ENCODE measurements at places on chromosomes 16 and 17.
A peak's percentile ranks its signal among the peaks of the same experiment; 100 is the strongest.

DNA sequence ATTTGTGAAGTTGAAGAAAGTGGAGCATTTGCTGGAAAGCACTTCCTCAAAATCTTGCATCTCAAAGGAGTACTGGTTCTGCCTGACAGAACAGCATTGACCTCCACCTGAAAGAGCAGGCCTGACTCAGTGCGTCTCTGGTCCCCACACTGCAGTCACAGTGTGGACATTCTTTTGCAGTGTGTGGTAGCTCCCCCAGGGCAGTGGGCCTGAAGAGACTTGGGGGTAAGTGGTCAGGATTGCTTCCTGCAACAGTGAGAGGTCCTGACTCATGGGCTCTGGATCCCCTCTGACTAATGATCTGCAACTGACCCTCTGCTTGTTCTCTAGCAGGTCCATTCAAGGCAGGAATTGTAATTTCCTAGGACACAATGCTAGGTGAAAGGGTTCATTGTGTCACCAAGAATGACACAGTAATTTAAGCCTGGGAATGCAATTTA, 204.9 kb upstream of the KCNJ16 start:
- no peak for DNase-seq

DNA sequence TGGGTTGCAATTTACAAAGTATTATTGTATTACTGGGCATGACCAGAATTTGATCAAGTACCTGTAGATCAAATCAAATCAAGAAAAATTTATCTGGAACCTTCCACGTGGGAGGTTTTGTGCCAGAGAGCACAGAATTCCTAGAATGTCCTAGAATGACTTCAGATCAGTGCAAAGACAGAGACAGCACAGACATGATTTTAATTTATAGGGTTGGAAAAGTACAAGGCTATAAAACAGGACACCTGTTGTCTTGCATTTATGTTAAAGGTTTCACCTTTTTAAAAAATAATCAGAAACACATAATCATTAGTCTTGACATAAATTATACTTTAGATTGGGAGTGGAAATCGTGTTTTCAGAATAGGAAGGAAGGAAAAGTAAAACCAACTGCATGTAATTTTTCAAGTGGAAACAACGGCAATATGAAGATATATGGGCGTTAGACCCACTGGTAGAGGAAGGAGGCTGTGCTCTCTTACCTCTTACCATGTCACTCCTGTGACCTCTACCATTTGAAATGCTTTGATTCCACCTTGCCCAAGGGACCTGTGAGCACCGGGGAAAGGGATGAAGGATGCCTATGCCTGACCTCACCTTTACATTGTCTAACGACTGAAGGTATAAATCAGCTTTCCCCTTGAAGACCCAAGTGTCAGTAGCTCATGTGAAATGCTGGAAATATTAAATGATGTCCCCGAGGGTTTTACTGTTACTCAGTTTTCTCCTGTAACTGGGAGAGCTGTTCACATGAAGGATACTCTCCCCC, 100.4 kb downstream of the SNX11 start:
- DNase-seq: no peak

DNA sequence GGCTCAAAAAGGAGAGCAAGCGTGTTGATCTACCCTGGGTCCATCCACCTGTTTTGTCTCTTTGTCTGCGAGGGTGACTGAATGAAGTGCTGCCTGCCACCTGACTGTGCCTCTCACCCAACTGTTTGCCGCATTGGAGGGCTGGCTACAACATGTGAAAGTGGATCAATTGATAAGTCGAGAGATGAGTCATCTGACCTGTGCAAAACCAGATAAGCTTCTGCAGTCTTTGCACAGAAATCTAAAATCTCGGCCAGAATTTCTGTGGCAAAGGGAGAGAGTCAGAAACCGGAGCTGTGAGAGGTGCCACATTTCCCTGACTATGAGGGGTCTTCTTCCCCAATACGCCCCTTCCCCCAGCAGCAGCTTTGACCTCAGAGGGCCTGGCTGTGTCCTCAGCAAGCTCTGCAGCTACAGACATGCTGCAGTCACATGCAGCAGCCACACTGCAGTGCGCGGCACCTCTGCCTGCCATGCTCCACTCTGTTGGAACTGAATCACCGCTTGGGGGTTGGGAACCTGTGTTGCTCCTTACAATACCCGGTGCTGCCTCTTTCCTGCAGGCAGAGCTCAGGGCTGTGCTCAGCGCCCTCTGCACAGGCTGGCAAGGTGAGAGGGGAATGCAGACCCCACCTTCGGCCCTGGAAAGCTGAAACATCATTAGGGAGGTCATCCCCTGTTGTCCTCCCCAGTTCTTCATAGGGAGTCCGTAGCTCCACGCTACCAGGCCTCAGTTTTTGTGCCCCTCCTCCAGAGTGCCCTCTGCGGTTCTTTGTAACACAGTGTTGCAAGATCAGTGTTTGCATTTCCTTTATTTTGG, 16.2 kb upstream of the HAS3 start:
- DNase-seq: no peak

GRCh38 chr17:43217614-43218087, 6.0 kb downstream of the TMEM106A start:
- DNase-seq: no peak

GRCh38 chr16:72104905-72105304, 11.3 kb downstream of the DHX38 start:
- DNase-seq: no peak

DNA sequence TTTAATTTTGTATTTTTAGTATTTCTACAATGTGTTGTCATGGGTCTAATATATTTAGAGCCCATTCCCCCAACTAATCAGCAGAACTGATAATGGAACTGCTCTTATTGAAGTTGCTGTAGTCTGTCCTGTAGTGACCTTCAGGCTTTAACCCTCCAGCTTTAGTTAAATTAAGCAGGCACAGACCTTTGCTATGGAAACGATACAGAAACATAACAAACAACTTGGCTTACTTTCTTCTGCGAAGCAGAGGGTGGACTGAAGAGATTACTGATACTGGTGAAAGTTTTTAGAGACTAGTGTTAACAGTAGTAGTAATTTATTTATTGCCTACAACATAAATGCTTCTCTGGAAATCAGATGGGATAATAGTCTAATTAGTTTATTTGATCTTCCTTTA, 61.4 kb downstream of the NFATC3 start:
- DNase-seq: no peak

GRCh38 chr16:24610416-24610755, 71.0 kb downstream of the RBBP6 start:
- peak; percentile 26 for DNase-seq

DNA sequence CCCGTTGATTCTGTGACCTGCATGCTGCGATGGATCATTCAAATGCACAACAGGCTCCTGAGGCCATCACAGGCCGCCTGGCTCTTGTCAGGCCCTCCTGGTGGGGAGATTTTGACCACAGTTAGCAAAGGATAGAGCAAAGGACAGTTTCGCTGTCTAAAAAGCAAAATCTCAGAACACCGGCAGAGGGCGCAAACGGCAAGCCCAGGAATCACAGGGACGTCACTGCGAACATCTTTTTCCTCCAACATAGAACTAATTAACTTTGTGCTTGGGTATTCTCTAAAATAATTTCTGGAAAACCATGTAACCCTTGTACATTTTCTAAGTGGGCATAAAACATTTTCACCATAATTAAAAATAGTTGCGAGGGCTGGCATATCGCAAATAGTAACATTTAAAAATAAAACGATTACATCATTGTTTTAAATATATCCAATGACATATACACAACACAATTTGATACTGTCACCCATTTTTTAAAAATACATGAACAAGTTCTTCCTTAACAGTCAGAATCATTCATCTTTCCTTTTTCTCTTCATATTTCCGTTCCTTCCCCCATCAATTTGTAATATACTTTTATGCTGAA, 19.7 kb upstream of the SLC47A1 start:
- DNase-seq: peak; percentile 73

- DNase-seq: no peak
These were observed 25.6 kb downstream of the JUP start for GRCh38 chr17:41760878-41761277.

GRCh38 chr16:56936950-56937349, 5.0 kb downstream of the HERPUD1 start:
- no peak for DNase-seq

- no peak for DNase-seq
These were observed 149.9 kb upstream of the PLCG2 start for GRCh38 chr16:81629034-81629802.

DNA sequence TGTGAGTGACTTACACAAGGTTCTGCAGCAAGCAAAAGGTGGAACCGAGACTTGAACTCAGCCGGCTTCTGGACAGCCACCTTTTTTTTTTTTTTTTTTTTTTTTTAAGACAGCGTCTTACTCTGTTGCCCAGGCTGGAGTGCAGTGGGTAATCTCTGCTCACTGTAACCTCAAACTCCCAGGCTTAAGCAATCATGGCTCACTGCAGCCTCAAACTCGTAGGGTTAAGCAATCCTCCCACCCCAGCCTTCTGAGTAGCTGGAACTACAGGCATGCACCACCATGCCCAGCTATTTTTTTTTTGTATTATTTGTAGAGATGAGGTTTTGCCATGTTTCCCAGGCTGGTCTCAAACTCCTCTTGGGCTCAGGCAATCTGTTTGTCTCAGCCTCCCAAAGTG, 55.2 kb upstream of the GOT2 start:
- no peak for DNase-seq

- DNase-seq: no peak
These were observed 10.0 kb downstream of the MMP15 start for GRCh38 chr16:58035356-58036170.

- no peak for DNase-seq
These were observed 21.1 kb downstream of the MEOX1 start for GRCh38 chr17:43640491-43641252.
